ENCODE measurements at places on chromosomes 16 and 17. TPM values are rescaled to one million over a fixed set of nuclear protein-coding genes. Genes with fewer than 3 reads are reported as not detected.

Gene PRRT2
- total RNA-seq, result 3.2 TPM

Gene UTS2R
- total RNA-seq, result 34.9 TPM

Gene FAM171A2
- total RNA-seq, result 4.6 TPM

Gene NEK8
- 15.1 TPM for total RNA-seq

Gene CHD9NB
- total RNA-seq, result not detected

Gene CLEC18B
- total RNA-seq, result 0.20 TPM

Gene KRTAP4-6
- not detected for total RNA-seq

Gene KRT12
- total RNA-seq, result not detected

Gene AURKB
- total RNA-seq, result 323 TPM

Gene ZG16B
- total RNA-seq, result 2.6 TPM

Gene TMC6
- total RNA-seq, result 234 TPM

Gene TOP2A
- 340 TPM for total RNA-seq

Gene CHST4
- total RNA-seq, result 0.28 TPM

Gene TNFSF13
- total RNA-seq, result 4.8 TPM
